Suprapubic skin (tissue), 4 donors: ENCODE measurements at places on chromosomes 4 and X.
A peak's percentile ranks its signal among the peaks of the same experiment; 100 is the strongest.

- no peaks in the 10 kb centered on the region for H3K4me1 ChIP-seq
- no peak for DNase-seq
- H3K27me3 ChIP-seq = no peaks in the 10 kb centered on the region
- H3K36me3 ChIP-seq = peaks cover 8% of the 10 kb centered on the region
- H3K27ac ChIP-seq = no peak overlapping the region
Observed at GRCh38 chrX:41145920-41146608, 60.8 kb downstream of the USP9X start.

GRCh38 chrX:44542567-44543325 lies at the start of gene FUNDC1:
FUNDC1 (minus strand) TSS chrX:44542859; CDS start chrX:44542832, 27 bp downstream.
- H3K36me3 ChIP-seq = no peaks in the 10 kb centered on the region
- peak within 1 kb of the TSS; percentile 64 for H3K4me3 ChIP-seq
- no peaks in the 10 kb centered on the region for H3K27me3 ChIP-seq
- H3K27ac ChIP-seq = peak within 1 kb of the TSS; percentile 81
- peak; percentile 95 for DNase-seq
- H3K4me1 ChIP-seq = peaks cover 20% of the 10 kb centered on the region

DNA sequence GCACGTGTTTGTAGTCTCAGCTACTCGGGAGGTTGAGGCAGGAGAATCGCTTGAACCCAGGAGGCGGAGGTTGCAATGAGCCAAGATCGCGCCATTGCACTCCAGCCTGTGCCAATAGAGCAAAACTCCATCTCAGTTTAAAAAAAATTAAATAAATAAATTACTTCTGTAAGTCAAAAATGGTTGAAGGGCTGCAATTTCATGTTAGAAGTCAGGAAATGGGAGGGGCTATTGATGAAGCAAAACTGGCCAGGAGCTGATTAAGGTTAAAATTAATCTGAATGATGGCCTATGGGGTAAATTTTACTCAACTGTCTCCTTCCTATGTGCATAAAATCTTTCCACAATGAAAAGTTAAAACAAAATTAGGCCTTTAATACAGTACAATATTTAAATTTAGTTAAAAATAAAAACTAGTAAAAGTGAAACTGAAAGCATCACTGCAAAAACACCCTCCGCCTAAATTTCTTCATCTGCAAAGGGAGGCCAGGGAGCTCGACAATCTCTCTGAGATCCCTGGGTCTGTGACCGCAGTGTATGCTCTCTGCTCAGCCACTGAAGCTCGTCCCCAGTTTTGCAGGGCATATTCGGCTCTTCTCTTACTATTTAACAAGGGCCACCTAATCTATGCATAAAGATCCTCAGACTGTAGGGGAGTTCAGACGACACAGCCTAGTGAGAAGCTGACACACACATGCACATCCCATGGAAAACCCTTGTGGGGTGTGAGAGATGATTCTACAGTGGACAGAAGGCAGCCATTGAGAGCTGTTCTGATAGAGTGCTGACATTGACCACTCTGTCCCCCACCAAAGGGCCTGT lies 57.2 kb downstream of the IRF2 start:
- no peak for DNase-seq
- peaks cover 17% of the 10 kb centered on the region for H3K36me3 ChIP-seq
- peak overlapping the region; percentile 12 for H3K4me3 ChIP-seq
- H3K4me1 ChIP-seq = peaks cover 23% of the 10 kb centered on the region
- no peaks in the 10 kb centered on the region for H3K27me3 ChIP-seq

GRCh38 chrX:150146271-150146896 lies 208.1 kb upstream of the EOLA2 start:
- H3K27me3 ChIP-seq = no peaks in the 10 kb centered on the region
- no peaks in the 10 kb centered on the region for H3K4me1 ChIP-seq
- H3K36me3 ChIP-seq = no peaks in the 10 kb centered on the region

- peak overlapping the region; percentile 31 for H3K4me3 ChIP-seq
- H3K27ac ChIP-seq = no peak overlapping the region
- H3K27me3 ChIP-seq = peaks cover 64% of the 10 kb centered on the region
- H3K36me3 ChIP-seq = no peaks in the 10 kb centered on the region
Observed at GRCh38 chr4:190020790-190021717, 6.0 kb downstream of the FRG2 start.

- H3K36me3 ChIP-seq = no peaks in the 10 kb centered on the region
- H3K4me1 ChIP-seq = no peaks in the 10 kb centered on the region
- H3K27me3 ChIP-seq = no peaks in the 10 kb centered on the region
Observed at GRCh38 chrX:146881521-146881920, 67.0 kb upstream of the CXorf51A start.

- no peak for DNase-seq
- peak overlapping the region; percentile 83 for H3K27ac ChIP-seq
- no peaks in the 10 kb centered on the region for H3K36me3 ChIP-seq
- no peak overlapping the region for H3K4me3 ChIP-seq
Observed at GRCh38 chr4:1907848-1908525, 36.8 kb downstream of the NSD2 start.

DNA sequence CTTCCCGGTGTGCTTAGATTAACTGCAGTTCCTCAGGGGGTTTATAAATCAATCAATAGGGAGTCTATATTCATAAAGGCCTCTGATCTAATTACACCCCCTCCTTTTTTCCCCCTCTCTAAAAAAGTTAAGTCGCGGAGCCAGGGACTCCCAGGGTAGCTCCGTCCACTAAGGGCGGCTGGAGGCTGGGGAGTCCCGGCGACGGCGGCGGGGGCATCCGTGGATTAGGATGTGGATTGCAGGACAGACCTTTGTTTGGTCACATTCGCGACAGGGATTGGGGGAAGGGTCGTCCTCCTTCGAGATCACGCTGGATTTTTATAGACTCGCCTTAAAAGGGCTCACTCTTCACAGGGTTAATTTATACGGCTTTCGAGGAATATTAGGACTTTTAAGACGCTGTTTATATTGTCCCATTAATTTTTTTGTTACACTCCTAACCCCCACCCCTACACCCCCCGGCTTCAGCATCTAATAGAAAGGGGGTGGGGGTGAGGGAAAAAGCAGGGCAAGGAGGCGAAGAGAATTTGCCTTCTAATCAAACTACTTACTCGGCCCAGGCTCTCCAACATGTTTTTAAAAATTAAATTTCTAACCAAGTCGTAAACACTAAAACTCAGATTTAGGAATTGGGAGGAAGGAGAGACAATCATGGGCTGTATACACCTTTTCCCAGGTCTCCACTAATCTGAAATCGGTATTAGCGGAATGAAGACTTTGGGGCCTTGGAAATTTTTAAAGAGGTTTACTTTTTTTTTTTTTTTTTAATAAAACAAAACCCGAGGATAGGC lies 8.5 kb downstream of the PITX2 start:
- DNase-seq = no peak
- H3K27me3 ChIP-seq = peaks cover 96% of the 10 kb centered on the region
- H3K27ac ChIP-seq = no peak overlapping the region

DNA sequence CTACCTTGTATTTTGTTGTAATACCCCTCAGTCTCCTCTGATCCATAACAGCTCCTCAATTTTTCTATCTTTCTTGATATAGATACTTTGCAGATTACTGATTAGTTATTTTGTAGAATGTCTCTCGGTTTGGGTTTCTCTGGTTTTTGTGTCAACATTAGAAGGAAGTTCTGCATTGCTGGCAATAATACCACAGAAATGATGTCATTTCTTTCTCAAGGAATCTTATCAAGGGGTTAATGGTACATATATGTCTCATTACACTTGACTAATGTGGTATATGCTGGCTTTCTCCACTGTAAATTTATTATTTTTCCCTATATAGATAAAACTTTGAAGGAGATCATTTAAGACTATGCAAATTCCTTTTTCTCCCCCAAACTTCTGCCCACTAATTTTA lies 183.6 kb upstream of the DKK2 start:
- no peak overlapping the region for H3K27ac ChIP-seq
- H3K4me3 ChIP-seq = no peak overlapping the region
- no peaks in the 10 kb centered on the region for H3K27me3 ChIP-seq
- DNase-seq = no peak
